Activated CD8-positive, alpha-beta memory T cell treated with anti-CD3 and anti-CD28 coated beads for 1 hour (primary cell): ENCODE measurements at places on chromosomes 7 and 10.

- DNase-seq: no peak
Measured at GRCh38 chr10:61901829-61902444, 438 bp downstream of the ARID5B start.

DNA sequence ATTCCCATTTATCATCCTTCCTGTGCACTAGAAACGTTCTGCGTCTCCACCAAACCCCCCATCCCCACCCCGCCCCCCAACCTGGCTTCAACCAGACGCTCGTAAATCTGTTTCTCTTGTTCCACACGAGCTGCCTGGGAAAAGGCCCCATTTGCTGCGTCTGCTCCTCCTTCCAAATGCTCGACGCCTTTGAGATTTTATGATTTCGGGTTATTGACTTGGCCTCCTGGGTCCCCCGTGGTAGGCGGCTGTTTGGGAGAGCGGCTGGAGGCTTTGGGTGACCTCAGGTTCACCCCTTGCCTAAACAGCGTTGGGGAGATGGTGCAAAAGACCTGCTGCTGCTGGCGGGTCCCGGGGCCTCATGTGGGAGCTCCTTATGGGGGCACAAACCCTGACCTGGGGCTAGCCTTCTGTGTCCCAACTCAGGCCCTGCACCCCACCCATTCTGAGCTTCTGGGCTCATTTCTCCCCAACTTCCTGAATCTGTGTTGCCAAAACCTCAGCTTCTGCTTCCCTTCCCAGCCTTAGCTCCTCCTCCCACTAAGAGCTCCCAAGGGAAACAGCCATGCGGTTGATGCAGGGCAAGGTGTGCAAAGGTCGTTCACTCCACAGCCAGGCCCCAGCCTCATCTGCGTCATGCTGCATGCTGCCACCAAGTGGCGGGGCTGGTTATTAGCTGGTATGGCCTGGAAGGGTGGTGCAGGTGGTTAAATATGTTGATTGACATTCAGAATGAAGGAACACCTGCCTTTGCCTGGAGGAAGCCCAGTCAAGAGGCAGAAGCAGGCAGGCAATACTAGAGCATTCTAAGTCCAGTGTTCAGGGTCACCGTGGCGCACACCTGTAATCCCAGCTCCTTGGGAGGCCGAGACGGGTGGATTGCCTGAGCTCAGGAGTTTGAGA is 49.1 kb upstream of the ELN start:
- no peak for DNase-seq

DNA sequence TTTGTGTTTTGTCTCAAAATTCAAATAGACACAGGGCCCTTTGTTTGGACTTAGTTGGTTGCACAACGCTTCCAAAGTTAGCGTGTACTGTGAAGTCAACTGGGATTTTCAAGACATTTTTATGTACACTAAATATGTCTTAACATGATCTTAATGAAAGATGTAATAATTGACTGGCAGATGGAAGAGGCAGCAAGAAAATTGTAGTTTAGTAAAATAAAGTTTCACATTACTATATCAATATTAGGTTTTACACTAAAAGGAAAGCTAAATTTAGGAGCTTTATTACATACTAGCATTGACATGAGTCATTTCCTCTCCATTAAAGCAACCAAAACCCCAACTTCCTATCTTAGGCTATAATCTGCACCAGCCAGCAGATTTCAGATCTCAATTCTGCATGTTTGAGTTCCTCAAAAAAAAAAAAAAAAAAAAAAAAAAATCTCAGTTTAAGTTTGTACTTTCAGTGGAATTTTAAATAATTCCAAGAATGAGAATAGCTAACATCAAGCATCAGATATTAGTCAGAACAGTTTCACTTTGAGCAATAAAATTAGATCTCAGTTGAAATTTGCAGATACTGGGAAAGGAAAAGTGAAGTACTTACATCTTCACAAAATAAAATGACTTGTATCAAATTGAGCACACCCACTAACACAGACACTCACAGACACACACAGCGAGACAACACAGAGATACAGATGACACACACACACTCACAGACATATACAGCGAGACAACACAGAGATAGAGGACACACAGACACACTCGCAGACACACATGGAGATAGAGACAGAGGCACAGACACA is 346.6 kb upstream of the KLF6 start:
- DNase-seq: no peak

- no peak for DNase-seq
Measured at GRCh38 chr7:137771679-137772078, 75.1 kb downstream of the DGKI start.

- no peak for DNase-seq
Measured at GRCh38 chr7:22833113-22833855, 10.6 kb upstream of the TOMM7 start.

- DNase-seq: no peak
Measured at GRCh38 chr10:52818019-52818418, 45.4 kb upstream of the MBL2 start.

DNA sequence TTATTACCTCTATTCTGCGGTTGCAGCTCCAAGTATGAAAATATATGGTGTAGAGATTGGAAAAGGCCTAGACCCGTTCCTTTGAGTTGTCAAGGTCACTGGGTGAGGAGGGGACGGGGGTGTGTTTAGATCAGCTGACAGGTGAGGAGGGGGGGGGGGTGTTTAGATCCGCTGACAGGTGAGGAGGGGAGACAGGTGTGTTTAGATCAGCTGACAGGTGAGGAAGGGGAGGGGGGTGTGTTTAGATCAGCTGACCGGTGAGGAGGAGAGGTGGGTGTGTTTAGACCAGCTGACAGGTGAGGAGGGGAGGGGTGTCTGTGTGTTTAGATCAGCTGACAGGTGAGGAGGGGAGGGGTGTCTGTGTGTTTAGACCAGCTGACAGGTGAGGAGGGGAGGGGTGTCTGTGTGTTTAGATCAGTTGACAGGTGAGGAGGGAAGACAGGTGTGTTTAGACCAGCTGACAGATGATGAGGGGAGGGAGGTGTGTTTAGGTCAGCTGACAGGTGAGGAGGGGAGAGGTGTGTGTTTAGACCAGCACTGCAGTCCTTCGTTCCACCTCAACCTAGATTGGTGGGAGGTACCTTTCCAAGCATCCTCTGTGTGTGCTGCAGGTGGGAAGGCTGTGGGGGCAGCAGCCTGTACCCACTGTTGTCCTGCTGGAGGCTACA is 655.0 kb upstream of the ADARB2 start:
- DNase-seq: no peak

DNA sequence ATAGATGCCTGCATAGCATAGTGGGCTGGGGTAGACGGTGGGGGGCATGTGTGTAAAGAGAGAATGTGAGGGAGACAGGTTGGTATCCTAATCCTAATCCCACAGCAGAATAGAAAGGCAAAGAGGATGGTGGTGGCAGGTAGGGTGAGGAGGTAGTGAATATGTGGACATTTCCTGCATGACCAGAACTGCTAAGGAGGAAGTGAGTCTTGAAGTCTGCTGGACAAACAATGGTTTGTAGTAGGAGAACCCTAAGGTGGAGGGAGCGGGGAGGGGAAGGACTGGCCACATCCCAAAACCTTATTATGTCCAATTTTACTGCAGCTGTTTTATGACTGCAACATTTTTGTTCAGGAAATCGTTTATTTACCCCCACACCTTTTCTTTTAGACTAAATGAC is 279.7 kb downstream of the AUTS2 start:
- no peak for DNase-seq

DNA sequence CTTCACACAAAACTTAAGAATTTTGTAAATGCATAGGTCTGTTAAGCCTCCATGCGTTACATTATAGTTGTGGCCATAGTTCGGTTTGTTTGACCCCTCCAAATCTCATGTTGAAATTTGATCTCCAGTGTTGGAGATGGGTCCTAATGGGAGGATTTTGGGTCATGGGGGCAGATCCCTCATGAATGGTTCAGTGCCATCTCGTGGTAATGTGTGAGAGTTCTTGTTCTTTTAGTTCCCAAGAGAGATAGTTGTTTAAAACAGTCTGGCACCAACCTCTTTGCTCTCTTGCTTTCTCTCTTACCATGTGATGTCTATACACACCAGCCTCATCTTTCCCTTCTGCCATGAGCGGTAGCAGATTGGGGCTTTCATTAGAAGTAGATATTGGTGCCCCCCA is 264.3 kb downstream of the TCF7L2 start:
- no peak for DNase-seq

- DNase-seq: no peak
Measured at GRCh38 chr10:17782921-17783665, 26.1 kb upstream of the MRC1 start.

DNA sequence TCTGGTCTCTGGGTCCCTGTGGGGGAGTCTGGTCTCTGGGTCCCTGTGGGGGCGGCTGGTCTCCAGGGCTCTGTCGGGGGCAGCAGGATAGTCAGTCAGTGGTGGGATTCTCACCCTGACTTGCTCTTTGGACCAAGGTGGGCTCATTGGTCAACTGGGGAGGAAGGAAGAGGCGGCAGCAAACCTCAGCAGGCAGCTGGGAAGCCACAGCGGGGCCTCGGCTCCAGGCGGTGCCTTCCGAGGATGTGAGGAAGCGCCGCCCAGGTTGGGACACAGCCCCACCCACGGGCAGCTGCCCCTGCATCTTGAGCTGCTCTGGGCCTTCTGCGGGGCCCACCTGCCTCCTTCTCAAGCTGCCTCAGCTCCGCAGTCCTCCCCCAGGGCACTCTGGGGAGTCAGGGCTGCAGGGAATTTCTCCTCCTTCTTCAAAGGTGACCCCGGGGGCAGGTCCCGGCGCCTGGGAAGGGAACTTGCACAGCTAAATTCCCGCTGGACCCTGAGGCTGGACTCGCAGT is 20.4 kb upstream of the KNDC1 start:
- no peak for DNase-seq

DNA sequence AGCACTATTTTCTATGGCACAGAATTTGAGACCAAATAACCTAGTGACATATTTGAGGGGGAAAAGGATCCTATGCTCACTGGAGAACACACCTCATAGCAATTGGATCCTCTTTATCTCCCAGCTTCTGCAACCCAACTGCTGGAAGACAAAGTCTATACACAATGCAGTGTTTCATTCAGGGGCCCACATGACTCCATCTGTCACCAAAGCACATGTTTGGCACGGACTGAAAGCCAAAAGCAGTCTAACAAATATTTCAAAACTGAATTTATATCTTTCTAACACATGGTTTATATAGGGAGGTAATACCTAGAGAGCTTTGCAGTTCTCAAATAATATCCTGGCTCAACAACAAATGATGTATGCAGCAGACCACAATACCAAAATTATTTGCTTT is 39.2 kb downstream of the ADAM12 start:
- no peak for DNase-seq
